Cardiac muscle cell (in vitro differentiated cells and primary cell): ENCODE measurements at places on chromosomes 7 and 10.

DNA sequence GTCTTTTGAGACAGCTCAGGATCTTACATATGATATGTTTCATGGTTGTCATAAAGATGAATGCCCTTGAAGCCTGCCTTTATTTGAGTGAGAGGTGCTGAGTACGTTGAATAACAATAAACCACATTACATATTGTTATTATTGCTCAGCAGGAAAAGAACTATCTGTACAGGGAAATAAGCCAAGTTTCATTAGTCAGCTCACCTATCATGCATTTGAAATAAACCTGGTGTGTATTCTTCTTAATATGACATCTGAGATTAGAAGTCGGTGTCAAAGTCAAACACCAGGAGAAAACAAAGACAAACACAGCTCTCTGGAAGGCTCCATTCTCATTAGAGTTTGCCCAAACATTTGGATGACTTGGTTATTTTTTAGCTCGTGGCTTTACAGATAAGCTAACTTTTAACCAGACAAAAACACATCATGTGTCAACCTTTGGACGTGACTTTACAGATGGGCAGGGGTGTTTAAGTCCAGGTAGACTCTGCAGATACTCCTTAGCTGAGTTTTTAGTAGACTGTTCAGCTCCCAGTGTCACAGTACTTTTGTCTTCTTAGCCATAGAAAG lies 71.2 kb upstream of the AOAH start:
- no peak for DNase-seq

DNA sequence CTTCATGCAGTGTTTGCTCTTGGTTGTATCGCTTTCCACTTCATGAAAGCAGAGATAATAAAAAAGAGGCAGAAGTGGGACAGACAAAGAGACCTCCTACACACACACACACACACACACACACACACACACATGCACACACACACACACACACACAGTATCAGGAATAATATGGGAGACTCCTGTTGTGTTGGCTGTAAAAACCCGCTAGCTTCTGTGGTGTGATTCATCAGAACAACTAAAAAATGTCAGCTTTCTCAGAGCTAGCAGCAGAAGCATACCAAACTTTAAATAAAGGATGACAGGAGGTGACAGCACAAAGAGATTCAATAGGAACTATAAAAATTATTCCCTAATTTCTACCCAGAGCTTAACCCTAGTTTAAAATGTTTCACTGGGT lies 148.2 kb upstream of the LRRTM3 start:
- DNase-seq, result no peak

DNA sequence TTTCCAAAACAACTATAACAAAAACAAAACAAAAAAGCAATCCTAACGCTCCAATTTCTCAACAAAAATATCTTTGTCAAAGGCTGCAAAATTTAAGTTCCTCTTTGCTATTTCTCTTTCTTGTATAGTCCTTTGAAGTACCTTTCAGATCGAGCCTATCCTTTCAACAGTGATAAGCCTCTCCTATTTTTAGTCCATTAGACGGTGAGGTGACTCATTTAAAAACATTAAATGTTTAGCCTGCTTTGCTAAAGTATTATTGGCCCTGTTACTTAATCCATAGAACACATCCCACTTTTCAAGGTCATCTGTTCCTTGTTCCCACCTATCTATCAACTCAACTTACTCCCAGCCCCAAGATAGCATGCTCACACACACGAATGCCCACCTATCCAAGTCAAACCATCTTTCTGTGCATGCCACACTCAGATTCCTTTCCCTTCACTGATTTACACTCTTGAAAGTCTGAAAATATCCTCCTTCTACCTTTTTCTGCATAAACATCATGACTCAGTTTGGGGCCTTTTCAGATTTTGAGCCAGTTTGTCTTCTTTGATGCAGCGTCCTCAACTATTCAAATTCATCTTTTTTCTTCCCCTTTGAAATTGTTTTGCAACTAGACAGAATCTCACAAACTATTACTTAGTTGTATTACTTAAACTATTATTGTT lies 224.9 kb upstream of the TMEM229A start:
- no peak for DNase-seq

DNA sequence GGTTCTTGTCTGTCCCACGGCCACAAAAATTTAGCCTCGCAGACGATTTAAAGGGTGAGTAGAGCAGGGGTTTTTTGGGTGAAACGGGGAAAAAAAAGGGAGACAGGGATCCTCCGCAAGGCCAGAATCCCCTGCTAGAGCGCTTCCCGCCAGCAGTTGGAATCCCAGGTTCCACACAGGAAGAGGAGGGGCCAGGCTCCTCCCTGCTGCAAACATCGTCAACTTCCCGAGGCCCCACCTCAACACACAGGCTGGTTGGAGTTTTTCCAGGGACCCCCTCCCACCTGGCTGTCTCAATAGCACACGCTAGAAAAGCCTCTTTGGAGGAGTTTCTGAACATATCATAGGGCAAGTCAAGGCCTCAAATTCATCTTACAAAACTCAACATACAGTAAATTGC lies 112.7 kb downstream of the MTERF1 start:
- no peak for DNase-seq

GRCh38 chr10:470339-471003 lies 219.0 kb downstream of the DIP2C start:
- DNase-seq, result no peak

- no peak for DNase-seq
These were observed 636.6 kb downstream of the TNS3 start for GRCh38 chr7:46945328-46945727.

DNA sequence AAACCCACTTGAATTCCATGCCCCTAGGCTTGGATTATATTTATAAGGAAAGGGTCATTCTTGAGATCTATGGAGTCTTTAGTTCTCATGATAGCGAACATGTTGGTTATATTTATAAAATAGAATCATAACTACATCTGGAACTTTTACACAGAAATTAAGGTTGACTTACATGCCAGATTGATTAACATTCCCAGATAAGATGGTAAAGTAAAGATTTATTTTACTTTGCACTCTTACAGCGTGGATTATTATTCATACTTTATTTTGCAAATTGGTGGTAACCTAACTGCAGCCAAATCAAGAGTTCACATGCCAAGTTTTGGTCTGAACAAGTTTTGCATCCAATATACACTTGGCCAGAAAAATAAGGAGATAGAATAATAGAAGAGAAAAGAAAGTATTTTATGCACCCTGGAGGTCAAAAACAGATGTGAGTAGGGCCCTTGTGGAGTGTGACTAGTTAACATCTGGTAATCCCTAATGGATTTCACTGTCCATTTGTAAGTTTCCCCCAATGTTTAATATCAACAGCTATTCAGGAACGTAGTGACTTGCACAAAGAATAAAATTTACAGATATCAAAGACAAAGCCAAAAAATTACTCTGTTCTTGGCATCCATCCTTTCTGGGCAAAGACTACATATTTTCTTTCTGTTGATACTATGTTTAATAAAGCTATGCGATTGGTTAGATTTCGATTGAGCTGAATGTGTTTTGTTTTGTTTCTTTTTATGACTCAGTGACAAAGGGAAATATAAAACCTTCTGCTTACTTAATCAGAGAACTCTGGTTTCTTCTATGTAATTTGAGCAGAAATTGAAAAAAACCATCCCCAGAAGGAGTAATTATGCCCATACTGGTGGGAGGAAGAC lies 10.1 kb upstream of the TMEM26 start:
- DNase-seq, result no peak

DNA sequence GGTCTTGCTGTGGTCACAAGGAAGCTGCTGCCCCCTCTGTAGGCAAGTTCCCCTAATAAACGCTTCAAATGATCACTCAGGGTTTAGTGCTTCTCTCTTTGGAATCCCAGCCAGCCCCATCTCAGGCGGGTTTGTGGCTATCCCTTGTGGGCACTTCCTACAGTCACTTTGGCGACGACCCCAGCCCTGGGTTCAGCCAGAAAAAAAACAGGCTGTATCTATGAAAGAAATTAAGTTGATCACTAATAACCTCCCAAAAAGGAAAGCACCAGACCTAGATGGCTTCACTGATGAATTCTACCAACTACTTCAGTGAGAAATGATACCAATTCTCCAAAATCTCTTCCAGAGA lies 208.2 kb downstream of the MAD1L1 start:
- no peak for DNase-seq

DNA sequence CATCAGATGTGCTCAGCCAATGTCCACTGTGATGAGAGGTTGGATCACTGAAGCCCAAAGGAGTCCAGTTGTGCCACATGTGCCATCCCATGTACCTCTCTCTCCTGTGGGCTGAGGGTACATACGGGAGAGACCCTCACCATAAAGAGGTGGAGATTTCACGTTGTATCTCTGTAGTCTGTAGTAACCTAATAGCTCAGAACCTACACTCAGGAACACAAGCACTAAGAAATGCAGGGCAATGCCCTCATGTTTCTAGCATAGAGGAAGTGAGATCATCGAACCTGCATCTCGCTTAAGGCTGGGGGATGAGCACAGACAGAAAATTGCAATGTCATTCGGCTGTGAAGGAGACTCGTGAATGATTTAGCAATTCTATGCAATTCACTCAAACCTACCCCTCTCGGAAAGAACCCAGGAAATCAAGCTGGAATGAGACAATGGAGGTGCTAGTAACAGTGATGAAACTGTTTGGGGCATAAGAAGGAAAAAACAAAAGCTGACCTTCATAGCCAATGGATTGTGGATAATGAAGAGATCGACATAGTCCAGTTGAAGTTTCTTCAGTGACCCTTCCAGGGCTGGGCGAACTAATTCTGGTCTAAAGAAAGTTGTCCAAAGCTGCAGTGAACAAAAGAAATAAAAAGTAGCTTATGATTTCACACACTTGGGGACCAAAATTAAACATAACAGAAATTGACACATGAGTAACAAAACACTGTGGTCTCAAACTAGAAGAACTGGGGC lies 80.3 kb upstream of the UCN3 start:
- DNase-seq, result no peak

- DNase-seq, result no peak
These were observed 60.3 kb downstream of the AHCYL2 start for GRCh38 chr7:129285111-129285510.

DNA sequence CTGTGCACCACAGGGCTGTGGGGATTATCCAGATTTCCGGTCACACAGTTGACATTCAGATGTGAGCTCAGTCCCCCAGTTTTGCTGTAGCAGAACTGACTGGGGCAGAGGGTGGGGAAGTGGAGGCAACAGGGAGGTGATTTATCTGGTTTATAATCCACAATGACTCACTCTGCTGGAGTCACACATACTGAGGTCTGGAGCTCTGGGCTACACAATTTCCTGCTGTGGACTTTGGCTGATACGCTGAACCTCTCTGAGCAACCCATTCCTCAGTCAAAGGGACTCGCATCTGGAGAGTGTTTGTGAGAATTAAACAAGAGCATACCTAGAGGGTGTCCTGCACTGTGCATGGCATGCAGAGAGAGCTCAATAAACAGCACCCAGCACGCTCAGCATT lies 64.8 kb upstream of the PLPP4 start:
- no peak for DNase-seq

- no peak for DNase-seq
These were observed 59.5 kb downstream of the AHR start for GRCh38 chr7:17357952-17358351.

DNA sequence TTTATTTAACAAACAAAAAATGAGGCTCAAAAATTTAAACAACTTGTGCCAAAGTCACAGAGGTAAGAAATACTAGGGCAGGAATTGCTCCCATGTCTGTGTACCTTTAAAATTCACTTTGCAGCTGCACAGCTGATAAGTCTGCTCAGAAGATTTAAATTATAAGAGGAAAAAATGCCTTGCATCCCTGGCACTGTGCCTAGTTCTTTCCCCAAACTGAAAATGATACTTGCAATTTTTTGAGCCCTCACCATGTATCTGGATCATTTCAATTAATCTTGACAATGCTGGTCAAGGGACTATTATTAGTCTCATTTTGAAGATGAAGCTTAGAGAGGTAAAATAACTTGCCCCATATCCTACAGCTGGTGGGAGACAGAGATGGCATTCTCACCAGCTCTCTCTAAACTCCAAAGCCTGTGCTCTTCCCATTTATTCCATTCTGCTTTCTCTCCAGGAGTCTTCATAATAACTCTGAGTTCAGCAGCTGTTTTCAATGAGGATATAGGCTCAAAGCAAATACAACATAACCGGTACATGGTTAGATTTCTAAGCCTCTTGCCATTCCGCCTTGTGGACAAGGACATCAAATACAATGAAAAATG lies 350.5 kb upstream of the LRRTM3 start:
- DNase-seq, result no peak

DNA sequence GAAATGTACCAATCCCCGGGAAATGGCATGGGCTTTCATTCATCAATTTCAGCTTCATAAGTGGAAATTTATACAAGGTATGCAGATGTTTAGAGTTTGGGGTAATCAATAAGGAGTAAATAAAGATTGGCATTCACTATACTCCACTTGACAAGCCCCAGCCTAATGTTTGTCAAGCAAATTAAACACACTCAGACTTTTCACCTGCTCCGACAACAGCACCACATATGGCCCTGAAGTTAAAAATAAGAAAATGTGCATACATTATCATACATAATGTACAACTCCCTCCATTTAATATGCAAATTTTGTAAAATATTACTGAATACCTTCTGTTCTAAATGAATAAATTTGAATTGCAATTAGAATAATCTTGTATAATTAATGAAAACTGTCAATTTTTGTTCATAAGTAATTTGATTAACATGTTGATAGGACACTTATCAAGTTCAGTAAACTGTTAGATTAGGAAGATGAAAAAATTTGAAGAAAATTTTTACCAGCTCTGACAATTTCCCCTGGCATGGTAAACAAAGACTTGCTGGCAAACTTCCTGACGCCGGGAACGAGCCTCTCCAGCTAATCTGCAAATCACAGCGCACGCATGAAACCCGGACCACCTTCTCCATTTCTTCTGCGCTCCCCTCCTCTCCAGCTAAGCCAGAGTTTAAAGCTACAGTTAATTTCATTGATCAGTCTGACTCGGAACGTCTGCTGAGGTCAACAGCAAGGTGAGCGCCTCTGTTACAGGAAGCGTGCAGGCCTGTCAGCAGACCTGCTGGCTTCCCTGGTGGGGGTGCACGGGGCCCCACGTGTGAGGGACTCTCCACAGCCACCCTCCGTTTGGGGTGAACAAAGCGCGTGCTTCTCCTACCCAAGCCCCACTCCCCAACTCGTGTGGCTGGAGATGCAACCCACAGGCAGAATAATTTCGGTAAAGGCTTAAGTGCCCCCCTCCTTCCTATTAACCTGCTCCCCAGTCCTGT lies 70.7 kb downstream of the EBF3 start:
- DNase-seq, result no peak

DNA sequence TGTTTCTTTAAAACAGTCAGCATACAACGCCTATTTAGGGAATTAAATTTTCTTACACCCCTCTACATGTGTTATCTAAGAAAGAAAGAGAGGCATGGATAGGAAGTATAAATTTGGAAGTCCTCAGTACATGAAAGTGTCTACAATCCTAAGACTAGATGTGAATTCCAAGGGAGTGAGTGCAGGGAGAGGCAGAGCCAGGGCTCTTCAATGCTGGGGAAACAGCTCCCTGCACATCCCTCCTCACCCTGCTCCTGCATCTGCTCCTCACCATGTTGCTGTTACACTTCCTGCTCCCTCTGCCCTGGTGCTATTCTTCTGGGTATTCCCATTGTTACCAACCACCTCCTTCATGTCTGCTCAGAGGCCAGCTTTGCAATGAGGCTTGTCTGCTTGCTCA lies 229.1 kb upstream of the AKR1E2 start:
- DNase-seq, result no peak

GRCh38 chr7:120169996-120170783 lies 102.8 kb upstream of the KCND2 start:
- no peak for DNase-seq
